ENCODE measurements at places on chromosomes 5 and 9. TPM values are rescaled to one million over a fixed set of nuclear protein-coding genes. Genes with fewer than 3 reads are reported as not detected.

DNA sequence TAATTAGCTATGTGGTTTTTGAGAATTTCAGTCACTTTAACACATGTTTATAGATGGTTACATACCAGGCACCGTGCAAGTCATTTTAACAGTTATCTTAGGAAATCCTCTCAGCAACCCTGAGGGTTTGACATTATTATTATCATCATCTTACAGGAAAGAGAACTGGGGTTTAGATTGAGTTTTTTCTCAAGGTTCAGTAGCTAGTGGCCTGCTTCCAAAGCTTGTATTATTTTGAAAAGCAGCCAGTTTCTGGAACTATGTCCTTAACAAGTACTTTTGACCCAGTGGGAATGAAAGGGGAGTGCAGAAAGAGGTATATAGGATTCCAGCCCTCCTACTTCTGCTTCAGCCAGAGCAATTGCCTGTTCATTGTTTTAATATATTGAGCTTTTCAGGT is 157.5 kb downstream of the COMMD10 start:
- H3K27me3 ChIP-seq: no peaks in the 10 kb centered on the region
- no peak overlapping the region for H3K27ac ChIP-seq
- peak; percentile 48 for DNase-seq
- H3K4me3 ChIP-seq: no peak overlapping the region

GRCh38 chr5:13695076-13695712 is 249.3 kb downstream of the DNAH5 start:
- no peaks in the 10 kb centered on the region for H3K27me3 ChIP-seq
- no peak for DNase-seq
- H3K36me3 ChIP-seq: no peaks in the 10 kb centered on the region
- no peaks in the 10 kb centered on the region for H3K4me1 ChIP-seq

DNA sequence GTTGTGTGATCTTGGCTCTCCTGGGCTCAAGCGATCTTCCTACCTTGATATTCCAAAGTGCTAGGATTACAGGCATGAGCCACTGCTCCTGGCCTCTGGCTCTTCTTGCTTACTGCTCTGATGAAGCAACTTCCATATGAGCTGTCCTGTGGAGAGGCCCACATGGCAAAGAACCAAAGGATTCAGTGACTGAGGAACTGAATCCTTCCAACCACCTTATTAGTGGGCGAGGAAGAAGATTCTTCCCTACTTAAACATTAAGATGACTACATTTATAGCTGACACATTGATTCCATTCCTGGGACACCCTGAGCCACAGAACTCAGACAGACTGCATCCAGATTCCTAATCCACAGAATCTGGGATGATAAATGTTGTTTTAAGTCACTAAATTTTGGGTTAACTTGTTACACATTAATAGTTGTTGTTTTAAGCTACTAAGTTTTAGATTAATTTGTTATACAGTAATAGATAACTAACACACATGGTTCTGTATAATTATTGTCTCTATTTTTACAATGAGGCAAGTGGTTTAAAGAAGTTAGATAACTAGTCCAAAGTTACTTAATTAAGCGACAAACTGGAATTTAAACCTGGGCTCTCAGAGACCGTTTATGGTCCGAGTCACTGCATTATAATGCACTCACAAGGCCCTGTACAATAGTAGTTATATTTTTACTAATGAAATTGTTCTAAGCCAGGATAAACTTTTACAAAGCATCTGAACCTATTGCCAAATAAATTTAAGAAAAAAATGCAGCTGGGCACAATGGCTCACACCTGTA is 16.7 kb upstream of the SLCO4C1 start:
- DNase-seq: no peak
- H3K27me3 ChIP-seq: no peaks in the 10 kb centered on the region
- no peaks in the 10 kb centered on the region for H3K36me3 ChIP-seq
- H3K4me1 ChIP-seq: no peaks in the 10 kb centered on the region

- no peak overlapping the region for H3K27ac ChIP-seq
- no peaks in the 10 kb centered on the region for H3K4me1 ChIP-seq
- no peaks in the 10 kb centered on the region for H3K36me3 ChIP-seq
- no peaks in the 10 kb centered on the region for H3K27me3 ChIP-seq
- no peak overlapping the region for H3K4me3 ChIP-seq
- DNase-seq: no peak
Measured at GRCh38 chr5:103896593-103896992, 334.0 kb upstream of the NUDT12 start.

- no peaks in the 10 kb centered on the region for H3K4me1 ChIP-seq
- no peaks in the 10 kb centered on the region for H3K27me3 ChIP-seq
- H3K4me3 ChIP-seq: no peak overlapping the region
- H3K27ac ChIP-seq: no peak overlapping the region
Measured at GRCh38 chr5:173178369-173178910, 34.1 kb downstream of the BNIP1 start.

DNA sequence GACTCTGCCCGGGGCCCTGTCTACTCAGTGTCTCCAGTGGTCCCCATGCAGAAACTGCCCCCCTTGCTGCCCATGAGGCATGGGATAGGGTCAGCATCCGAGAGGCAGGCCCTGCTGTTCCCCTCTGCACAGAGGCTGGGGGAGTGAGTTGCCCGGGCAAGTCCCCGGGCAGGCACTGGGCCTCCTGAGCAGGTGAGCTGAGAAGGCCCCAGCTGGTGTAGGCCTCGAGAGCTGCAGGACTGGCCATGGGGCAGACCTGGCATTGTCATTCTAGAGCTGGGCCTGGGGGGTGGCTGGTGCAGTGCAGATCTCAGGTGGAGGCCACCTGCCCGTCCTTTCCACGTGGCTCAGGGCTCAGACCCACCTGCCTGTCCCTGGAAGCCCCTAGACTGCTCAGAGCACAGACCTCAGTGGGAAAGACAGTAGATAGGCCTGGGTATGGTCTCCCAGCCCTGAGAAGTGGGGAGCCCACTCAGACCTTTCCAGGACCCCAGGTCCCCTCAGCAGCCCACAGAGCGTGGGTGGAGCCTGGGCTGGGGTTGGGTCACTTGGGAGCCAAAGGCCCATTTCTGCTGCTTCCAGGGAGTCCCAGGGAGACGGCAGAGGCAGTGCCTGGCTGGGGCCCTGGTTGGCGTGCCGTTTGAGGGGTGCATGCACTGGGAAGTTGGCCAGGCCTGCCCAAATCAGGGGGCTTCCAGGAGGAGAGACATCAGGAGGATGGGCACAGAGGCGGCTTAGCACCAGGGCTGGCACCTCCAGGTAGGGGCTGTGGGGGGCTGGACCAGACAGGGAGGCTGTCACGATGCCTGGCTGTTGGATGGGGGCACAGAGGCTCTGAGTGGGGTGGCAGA is 4.8 kb upstream of the NOTCH1 start:
- H3K36me3 ChIP-seq: no peaks in the 10 kb centered on the region
- no peaks in the 10 kb centered on the region for H3K27me3 ChIP-seq
- H3K4me1 ChIP-seq: peaks cover 20% of the 10 kb centered on the region
- DNase-seq: no peak
- no peak overlapping the region for H3K4me3 ChIP-seq

DNA sequence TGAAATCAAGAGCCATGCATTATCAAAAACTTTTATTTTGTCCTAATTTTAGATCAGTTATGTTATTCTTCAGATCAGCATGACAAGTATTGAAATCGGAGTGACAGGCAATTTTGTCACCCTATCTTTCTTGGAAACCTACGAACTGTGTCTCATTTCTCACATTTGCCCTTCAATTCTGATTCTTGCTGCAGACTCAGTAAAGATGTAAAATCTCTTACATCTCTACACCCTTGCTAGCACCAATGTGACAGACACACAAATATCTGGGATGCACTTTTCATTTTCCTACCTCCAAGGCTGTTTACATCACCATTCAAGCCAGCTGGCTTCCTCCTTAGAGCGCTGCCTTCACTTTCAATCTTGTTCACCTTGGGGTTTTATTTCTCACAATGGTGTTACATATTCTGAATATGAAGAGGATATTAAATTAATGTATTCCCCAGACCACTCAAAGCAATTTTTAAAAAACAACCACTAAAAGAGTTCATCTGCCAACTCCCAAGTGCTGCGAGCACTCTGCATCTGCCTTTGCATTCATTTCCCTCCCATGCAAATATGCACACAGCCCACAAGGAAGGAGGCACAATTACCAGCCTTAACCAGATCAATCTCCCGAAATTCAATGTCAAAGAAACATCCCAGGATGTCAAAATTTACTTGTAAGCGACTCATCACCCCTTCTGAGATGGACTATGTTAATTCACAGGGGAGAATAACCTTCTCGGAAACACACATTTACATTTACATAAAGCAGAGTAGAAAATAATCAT is 164.3 kb downstream of the ENC1 start:
- no peak for DNase-seq
- H3K4me1 ChIP-seq: no peaks in the 10 kb centered on the region
- peaks cover 4% of the 10 kb centered on the region for H3K27me3 ChIP-seq
- no peak overlapping the region for H3K27ac ChIP-seq

DNA sequence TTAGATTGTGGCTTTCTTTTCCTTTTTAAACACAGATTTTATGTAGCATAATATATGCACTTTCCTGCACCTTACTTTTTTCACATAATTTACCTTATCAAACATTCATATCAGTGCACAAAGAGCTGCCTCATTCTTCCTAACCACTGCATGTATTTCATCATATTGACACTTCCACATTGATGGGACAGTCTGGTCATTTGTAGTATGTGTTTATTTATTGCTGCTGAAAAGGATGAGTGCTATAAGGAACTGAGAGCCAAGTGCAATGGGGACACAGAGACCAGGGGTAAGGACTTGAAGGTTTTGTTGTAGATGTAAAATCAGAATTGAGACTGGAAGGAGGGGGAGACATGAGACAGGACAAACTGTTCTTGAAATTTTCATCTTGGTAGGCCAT is 193.8 kb downstream of the SMARCA2 start:
- H3K4me3 ChIP-seq: no peak overlapping the region
- no peaks in the 10 kb centered on the region for H3K36me3 ChIP-seq
- H3K27ac ChIP-seq: no peak overlapping the region
- no peaks in the 10 kb centered on the region for H3K27me3 ChIP-seq
- peak; percentile 6 for DNase-seq

DNA sequence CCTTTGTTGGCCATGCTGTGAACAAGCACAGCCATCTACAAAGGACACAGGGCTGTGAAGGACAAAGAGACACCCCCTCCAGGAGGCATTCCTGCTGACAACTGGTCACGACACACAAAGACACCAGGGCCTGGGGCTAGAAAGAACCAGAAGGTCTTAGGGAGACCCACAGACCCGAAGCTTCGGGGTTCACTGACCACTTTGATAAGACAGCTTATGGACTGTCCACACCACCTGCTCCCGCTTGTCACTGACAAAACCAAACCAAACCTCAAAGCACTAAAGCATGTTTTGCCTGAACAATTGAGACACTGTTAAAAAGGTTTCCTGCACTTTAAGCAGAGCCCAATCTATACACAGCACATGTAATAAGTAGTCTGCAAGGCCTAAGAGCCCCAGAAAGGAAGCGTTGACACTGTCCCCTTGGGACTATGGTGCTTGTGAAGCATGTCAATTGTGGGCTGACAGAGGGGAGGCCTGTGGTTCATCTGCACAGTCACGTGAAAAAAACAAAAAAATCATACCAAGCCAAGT is 185.0 kb downstream of the GAPVD1 start:
- H3K27ac ChIP-seq: no peak overlapping the region
- no peak for DNase-seq
- H3K4me1 ChIP-seq: peaks cover 2% of the 10 kb centered on the region
- no peaks in the 10 kb centered on the region for H3K36me3 ChIP-seq

GRCh38 chr5:68243251-68243650 is 27.7 kb downstream of the PIK3R1 start:
- H3K4me3 ChIP-seq: no peak overlapping the region
- H3K27ac ChIP-seq: peak overlapping the region; percentile 68
- H3K36me3 ChIP-seq: no peaks in the 10 kb centered on the region

DNA sequence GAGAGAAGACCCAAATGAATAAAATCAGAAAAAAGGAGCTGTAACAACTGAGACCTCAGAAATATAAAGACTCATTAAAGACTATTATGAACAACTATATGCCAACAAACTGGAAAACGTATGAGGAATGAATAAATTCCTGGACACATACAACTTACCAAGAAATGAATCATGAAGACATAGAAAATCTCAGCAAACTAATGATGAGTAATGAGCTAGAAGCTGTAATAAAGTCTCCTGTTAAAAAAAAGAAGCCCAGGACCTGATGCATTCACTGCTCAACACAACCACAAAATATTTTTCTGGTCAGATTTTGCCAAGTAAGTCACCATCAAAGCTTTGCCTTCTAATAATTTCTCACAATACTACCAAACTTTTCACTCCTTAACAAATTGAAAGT is 666.7 kb downstream of the LRRC70 start:
- DNase-seq: no peak
- no peaks in the 10 kb centered on the region for H3K27me3 ChIP-seq
- no peak overlapping the region for H3K27ac ChIP-seq
- no peaks in the 10 kb centered on the region for H3K36me3 ChIP-seq

The SLC36A3 gene
- total RNA-seq: not detected

The TMC1 gene
- total RNA-seq: 1.5 TPM

The CD274 gene
- total RNA-seq: 29.7 TPM

The SMIM33 gene
- total RNA-seq: not detected

The C5orf58 gene
- not detected for total RNA-seq

The DNAI1 gene
- not detected for total RNA-seq

Measured in endothelial cell of umbilical vein (primary cell).